ENCODE measurements at places on chromosomes 2 and 18. TPM values are rescaled to one million over a fixed set of nuclear protein-coding genes. Genes with fewer than 3 reads are reported as not detected.

DNA sequence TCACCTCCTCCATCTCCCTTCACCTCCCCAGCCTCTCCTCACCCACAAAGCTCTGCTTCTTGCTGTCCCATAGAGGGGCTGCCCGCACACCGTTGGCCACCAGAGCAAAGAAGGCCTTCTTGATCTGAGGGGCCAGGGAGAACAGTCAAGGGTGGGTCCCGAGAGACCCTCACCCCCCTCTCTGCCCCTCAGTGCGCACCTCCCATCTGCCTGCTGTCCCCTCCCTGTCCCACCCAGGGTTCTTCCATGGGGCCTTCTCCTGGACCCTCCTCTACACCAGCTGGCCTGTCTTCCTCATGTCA lies 3.2 kb downstream of the PRKAG3 start:
- DNase-seq, result no peak

GRCh38 chr18:78703291-78703690 lies 276.3 kb upstream of the SALL3 start:
- no peak for DNase-seq

DNA sequence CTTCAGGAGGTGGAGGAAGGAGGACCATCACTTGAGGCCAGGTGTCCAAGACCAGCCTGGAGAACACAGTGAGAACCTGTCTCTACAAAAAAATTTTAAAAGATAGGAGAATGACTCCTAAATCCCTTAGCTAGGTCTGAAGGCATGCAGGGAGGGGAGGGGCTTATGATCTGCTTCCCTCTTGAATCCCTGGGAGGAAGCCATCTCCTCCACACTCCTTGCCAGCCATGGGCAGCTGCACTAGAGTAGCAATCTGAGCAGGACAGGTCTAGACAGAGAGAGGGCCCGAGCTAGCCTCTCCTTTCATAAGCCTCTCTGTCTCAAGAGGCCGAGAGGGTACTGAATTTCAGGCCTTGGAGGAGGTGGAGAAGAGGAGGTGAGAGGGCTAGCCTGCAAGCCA lies 42.5 kb downstream of the DAPL1 start:
- DNase-seq, result no peak

ABCG8 gene
- not detected for total RNA-seq

Data from neural progenitor cell (in vitro differentiated cells).